ENCODE measurements at places on chromosomes 5 and 9. TPM values are rescaled to one million over a fixed set of nuclear protein-coding genes. Genes with fewer than 3 reads are reported as not detected.

- no peak for DNase-seq
Observed at GRCh38 chr9:96062854-96063253, 187.4 kb downstream of the ERCC6L2 start.

- no peak for DNase-seq
Observed at GRCh38 chr5:127568166-127568565, 50.7 kb downstream of the PRRC1 start.

The ANKRD31 gene
- total RNA-seq: 1.0 TPM

- peak; percentile 72 for DNase-seq
Observed at GRCh38 chr5:177429248-177430040, 3.0 kb downstream of the GRK6 start.

The NR4A3 gene
- total RNA-seq: 26.2 TPM

DNA sequence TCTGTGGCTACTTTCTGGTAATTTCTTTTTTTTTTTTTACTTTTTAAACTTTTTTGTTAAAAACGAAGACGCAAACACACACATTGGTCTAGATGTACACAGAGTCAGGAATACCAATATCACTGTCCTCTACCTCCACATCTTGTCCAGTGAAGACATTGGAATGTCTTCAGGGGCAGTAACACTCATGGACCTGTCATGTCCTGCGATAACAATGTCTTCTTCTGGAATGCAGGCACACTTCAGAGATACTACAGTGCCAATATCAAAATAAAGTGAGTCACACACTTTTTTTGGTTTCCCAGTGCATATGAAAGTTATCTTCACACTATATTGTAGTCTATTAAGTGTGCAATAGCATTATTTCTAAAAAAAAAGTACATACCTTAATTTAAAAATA is 175.9 kb downstream of the ARRDC3 start:
- no peak for DNase-seq

GRCh38 chr5:77846422-77847128 is 70.4 kb upstream of the TBCA start:
- no peak for DNase-seq

DNA sequence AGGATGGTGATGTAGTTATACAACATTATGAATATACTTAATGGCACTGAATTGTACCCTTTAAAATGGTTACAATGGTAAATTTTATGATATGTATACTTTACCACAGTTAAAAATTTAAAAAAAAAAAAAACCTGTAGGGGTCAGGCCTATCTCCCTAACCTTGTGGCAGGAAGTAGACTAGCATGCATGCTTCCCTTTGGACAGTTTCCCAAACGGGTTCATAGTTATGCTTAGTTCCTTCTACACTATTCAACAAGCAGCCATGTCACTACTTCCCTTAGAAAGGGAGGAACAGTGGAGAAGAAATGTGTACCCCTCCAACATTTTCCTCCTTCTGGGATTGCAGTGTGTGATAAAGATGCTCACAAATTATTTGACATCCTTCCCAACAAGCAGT is 32.5 kb downstream of the IDNK start:
- no peak for DNase-seq

GRCh38 chr5:851553-851952 is 767 bp upstream of the ZDHHC11 start:
- DNase-seq: no peak

- DNase-seq: no peak
Observed at GRCh38 chr5:108129129-108129528, 252.8 kb downstream of the FBXL17 start.

DNA sequence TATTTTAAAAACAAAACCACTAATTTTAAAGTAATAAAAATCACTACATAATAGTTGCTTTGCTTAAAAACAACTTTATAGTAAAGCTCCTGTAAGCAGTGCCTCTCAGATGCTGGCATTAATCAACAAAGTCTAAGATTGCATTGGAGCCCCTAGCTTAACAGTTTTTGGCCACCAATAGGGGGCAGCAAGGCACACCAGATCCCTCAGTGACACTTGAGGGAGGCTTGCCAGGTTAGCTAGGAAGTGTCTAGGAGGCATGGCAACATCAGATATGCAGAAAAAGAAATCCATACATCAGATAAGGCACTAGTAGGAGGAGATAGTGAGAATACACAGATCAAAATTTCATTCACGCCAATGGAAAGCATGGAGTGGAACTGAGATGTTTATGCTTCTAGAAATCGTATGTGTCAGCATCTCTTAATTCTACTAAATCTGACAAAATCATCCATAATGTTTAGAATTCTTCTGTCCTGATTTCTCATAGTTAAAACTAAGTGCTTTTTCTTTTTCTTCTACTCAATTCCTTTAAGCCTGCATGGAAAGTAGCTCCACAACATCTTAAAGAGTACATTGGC is 73.6 kb upstream of the PAM start:
- peak; percentile 70 for DNase-seq

- no peak for DNase-seq
Observed at GRCh38 chr9:124477211-124477647, 27.0 kb downstream of the ADGRD2 start.

The DMRT3 gene
- total RNA-seq: not detected

The HTR1A gene
- total RNA-seq: 1.8 TPM

- no peak for DNase-seq
Observed at GRCh38 chr9:81171689-81172088, 517.7 kb downstream of the TLE1 start.

DNA sequence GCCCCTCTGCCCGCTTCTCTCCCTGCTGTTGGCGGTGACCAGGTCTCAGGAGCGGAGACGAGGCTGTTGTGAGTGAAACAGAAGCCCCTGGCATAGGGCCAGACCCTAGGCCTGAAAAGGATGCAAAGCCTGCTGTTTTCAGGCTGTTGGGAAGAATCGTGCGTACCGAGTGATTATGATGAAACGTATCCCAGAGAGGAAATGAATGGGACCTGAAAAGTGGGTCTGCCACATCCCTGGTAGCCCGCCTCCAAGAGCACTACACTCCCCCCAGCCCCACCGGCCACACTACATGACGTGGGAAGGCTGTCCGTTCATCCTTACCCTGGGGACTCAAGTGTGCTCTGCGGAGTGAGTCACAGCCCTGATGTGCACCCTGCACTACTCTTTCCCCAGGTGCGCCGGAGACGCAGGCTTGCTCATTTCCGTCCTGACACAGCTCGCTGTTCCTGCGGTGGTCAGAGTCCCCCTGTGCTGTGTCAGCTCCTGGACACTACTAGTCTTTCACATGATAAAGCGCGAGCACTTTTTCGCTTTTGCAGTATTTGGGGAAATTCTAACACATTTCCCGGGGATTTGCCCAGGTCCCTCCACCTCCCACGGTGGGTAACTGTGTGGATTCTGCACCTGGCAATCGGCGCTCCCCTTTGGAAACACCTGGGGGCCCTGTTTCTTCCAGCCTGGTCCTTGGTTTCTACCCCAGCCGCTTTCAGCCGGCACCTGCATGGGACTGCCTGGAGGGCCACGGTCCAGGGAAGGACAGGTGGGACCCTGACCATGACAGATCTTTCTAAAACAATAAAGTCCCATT is 91.5 kb downstream of the ANKRD33B start:
- DNase-seq: no peak

The SLC25A2 gene
- 1.3 TPM for total RNA-seq

The PCDHGB4 gene
- 8.0 TPM for total RNA-seq

DNA sequence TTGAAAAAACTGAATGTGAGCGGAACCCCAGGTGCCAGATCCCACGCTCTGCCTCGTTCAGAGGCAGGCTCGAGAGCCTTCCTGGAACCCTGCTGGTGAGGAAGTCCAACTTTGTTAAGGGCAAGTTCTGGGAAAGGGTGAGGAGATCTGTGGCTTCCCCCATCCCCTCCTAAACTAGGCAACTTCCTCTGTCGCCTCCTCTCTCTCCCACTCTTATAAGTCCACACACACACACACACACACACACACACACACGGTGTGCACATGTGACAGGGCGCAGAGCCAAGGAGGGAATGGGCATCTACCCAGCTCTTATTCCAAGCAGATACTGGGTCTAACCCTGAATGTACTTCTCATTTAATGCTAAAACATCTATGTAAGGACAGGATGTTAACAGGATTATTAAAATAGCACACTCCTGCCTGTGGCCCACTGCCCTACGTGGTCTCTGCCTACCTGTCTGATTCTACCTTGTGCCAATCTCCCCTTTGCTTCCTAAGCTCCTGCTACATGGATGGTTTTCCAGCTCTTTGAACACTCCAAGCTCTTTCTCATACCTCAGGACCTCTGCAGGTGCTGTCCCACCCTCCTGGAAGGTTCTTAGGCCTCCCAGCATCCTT is 72.4 kb upstream of the FBXW11 start:
- no peak for DNase-seq

Measured in ureter (tissue), 1 donor.